NCI-H526 treated with DMSO at 0.1 percent for 48 hours (cell line): ENCODE measurements at places on chromosomes 6 and 20.

DNA sequence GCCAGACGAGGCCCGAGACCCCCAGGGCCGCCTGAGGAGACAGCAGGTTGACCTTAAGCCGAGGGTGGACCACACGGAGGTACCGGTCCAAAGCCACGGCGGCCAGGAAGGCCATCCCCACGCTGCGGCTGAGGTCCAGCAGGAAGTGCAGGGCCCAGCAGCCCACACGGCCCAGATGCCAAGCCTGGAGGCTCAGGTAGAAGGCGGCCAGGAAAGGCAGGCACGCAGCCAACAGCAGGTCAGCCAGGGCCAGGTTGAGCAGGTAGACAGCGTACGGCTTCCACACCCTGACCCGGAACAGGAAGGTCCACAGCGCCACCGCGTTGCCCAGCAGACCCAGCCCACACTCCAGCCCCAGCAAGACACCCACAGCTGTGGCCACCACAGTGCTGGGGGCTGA, 366 bp downstream of the GPR31 start:
- no peak for DNase-seq

- DNase-seq = no peak
Measured at GRCh38 chr6:157364705-157365104, 16.3 kb upstream of the ZDHHC14 start.

DNA sequence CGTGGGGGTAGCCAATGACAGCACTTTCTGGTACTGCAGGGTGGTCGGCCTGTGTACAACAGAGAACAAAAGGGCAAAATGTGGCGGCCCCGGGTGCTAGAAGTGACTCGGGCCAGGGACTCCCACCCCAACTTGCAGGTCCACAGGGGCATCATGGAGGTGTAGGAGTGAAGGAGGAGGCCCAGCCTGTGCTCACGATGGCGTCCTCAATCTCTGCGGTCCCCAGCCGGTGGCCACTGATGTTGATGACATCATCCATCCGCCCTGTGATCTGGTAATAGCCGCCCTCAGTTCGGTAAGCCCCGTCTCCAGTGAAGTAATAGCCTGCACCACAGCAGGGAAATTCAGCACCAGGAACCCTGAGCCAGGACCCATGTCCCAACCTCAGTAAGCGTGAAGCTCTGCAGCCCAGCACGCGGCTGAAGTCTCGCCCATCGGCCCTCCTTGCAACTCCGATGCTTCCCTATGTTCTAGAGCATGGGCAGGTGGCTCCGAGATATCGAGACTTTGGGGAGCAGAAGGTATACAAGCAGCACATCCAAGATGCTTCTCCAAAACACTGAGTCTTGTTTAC, 20.2 kb upstream of the APMAP start:
- no peak for DNase-seq

GRCh38 chr6:64288351-64288750, 652.7 kb downstream of the PHF3 start:
- no peak for DNase-seq

GRCh38 chr6:52642368-52642767, 28.5 kb upstream of the TMEM14A start:
- DNase-seq = no peak

DNA sequence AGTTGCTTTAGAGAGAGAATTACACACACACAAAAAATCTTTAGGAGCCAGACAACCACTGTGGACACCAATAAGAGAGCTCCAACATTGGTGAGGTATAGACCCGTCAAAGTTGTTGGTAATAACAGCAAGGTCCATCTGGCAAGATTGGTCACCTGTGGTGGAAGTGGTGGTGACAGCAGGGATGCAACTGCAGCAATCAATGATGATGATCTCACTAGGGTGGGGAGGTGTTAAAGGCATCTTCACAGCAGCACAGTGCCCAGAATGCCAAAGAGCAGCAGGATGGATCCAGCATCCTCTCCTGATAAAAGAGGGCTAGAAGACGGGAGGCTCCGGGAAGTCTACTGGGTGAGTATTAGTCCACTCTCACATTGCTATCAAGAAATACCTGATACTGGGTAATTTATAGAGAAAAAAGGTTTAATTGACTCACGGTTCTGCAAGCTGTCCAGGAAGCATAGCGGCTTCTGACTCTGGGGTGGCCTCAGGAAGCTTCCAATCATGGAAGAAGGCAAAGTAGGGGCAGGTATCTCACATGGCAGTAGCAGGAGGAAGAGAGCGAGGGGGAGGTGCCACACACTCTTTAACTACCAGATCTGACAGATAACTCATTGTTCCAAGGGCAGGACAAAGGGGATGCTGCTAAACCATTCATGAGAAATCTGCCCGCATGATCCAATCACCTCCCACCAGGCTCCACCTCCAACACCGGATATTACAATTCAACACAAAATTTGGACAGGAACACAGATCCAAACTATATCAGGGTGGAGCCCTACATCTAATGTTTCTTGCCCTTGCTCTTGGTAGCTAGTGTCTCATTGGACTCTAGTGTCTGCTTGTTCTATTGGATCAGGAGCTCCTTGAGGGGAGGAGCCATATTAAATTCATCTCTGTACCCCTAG, 48.9 kb downstream of the KLHL31 start:
- DNase-seq = no peak

DNA sequence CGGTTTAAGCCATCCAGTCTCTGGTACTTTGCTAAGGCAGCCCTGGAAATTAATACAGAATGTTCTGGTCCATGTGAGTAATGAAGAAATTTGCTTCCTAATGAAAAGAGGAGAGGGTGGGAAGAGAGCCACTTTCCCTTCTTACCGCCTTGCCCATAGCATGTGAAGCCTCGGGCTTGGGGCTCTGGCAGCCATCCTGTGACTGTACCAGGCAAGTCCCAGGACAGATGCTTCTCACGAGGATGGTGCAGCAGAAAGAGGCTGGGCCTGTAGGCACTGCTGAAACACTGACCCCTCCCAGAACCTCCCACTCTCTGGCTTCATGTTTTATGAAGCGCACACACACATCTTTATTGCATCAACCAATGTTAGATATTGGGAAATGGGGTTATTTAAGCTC, 74.8 kb downstream of the IYD start:
- no peak for DNase-seq

- DNase-seq = no peak
Measured at GRCh38 chr6:41757931-41758640, 10.9 kb upstream of the PGC start.

DNA sequence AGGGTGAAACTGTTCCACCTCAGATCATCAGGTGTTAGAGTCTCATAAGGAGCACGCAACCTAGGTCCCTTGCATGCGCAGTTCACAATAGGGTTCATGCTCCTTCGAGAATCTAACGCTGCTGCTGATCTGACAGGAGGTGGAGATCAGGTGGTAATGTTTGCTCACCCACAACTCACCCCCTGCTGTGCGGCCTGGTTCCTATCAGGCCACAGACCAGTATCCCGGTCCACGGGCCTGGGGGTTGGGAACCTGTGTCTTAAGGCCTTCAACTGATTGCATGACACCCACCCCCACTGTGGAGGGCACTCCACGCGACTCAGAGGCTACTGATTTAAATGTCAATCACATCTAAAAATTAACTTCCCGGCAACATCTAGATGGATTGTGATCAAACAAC, 411.2 kb upstream of the SULF2 start:
- DNase-seq = no peak

- no peak for DNase-seq
Measured at GRCh38 chr20:60258255-60258863, 300.1 kb downstream of the CDH26 start.

DNA sequence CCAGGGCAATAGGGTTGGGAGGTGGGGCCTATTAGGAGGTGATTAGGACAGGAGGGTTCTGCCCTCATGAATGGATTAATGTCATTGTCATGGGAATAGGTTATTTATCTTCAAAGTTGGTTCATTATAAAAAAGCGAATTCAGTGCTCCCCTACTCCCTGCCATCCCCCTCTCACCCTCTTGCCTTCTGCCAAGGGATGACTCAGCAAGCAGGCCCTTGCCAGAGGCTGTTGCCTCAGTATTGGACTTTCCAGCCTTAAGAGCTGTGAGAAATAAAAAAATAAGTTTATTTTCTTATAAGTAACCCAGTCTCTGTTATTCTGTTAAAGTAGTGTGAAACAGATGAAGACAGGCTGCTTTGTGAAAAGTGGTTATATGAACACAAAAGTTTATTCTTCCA, 381.1 kb upstream of the ZFP64 start:
- DNase-seq = no peak

- no peak for DNase-seq
Measured at GRCh38 chr6:111657146-111657545, 51.5 kb upstream of the TRAF3IP2 start.

- DNase-seq = no peak
Measured at GRCh38 chr20:5596401-5597193, 153.6 kb upstream of the SHLD1 start.

- no peak for DNase-seq
Measured at GRCh38 chr6:159440349-159440748, 252.7 kb downstream of the SOD2 start.

DNA sequence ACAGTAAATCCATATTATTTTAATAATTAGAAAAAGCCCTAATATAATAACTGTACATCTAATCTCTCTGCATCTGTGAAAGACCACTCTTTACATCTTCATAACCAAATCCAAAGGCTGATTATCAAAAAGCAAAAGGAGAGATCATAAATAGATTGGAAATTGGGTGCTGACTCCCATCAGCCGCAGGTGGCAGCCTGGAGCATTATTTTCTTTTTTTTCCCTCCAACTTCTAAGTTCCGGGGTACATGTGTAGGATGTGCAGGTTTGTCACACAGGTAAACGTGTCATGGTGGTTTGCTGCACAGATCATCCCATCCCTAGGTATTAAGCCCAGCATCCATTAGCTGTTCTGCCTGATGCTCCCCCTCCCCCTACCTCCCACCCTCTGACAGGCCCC, 30.5 kb downstream of the LRP11 start:
- DNase-seq = no peak

- DNase-seq = no peak
Measured at GRCh38 chr6:140572129-140572528, 1197.7 kb upstream of the CITED2 start.
